ENCODE measurements at places on chromosomes 1 and 21.

- peak; percentile 66 for DNase-seq
These were observed 12.3 kb upstream of the IFNLR1 start for GRCh38 chr1:24199291-24199900.

DNA sequence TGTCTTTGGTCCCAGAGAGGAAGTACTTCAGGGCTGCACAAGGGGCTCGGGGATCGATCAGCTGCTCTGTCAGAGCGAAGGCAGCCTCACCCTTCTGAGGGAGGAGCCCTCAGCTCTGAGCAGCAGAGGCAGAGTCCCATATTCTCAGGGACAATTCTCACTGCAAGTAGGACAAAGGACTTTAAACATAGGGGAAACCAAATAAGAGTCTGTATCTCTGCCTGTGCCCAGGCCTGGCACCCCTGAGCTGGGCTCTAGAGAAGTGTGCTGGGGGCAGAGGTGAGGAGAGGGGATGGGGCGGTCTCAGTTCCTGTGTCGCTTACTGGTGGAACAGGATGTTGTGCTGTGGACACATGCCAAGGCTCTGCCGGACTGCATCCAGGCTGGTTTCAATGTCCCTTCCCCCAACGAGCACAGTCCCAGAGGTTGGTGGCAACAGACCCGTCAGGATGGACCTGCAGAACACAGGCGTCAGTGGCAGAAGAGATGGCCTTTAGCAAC is 76.6 kb downstream of the ABCA4 start:
- peak; percentile 27 for DNase-seq

GRCh38 chr21:45607909-45608295 is 35.6 kb upstream of the PCBP3 start:
- no peak for DNase-seq

- no peak for DNase-seq
These were observed 301.8 kb upstream of the DUSP10 start for GRCh38 chr1:222043444-222044292.

GRCh38 chr1:28395181-28395580 is 25.6 kb downstream of the PHACTR4 start:
- DNase-seq: no peak

DNA sequence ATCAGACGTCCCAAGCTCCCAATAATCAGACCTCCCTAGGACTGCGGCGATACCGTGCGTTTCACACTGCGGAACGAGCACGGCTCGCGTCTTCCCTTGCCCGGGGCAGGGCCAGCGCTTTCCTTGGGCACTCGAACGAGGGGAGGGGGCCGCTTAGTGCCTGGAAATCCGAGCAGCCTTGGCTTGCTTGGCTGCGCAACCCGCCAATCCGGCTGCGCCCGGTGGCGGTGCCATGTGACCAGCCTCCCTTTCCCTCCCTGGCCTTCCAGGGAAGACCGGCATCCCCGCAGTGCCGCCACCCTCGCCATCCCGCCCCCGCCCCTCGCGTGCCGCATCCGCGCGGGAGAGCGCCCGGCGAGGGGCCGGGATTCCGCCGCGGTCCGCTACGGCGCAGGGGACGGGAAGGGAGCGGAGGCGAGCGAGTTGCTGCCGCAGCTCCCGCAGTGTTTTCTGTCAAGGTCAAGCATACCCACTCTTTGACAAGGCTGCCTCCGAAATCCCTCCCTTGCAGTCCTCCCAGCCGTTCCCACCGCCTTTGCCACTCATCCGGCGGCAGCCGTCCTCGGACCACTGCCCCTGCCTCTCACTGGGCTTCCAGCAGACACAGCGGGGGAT is 8.3 kb upstream of the RNF19B start:
- peak; percentile 69 for DNase-seq

Data from colonic mucosa (tissue), 4 donors.